ENCODE measurements at places on chromosomes 5 and 9.

DNA sequence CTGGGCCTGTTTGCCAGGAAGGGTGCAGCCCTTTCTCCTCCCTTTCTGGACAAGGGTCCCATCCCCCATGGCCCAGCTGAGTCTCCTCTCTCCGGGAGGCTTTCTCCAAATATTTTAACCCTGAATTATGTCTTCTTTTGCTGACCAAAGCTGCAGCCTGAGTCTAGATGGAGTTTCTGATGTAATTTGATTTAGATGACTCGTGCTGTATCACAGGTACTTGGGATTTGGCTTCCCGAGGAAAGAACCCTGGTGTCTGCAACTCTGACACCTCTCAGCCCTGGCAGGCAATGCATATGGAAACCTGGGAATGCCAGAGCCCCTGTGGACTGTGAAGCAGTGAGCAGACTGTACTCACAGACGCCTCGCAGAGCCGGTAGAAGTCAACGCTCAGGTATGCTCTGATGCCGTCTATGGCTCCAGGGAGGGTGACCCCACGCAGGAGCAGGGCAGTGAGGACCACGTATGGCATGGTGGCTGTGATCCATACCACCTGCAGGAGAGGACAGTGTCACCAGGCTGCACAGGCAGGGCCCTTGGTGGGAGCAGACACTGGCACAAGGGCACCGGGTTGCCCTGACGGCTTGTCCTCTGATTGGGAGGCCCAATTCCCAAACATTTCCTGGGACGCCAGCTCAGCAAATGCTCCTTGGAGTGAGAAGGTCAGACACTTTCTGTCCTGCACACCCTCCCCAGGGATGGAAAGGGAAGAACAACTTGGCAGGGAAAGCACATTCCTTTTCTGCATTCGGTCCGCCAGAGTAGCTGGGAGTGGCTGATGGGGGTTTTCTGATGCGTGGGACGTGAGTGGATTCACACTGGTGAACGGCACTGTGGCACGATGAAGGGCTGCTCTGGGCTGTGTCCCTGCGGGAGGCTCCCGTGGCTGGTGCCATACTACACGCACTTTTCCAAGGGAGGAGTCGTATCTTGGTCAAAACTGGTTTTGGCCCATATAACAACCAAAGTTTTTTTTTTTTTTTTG is 24.7 kb downstream of the SLC6A3 start:
- H3K36me3 ChIP-seq: no peaks in the 10 kb centered on the region
- H3K4me1 ChIP-seq: no peaks in the 10 kb centered on the region
- H3K4me3 ChIP-seq: no peak overlapping the region
- no peak overlapping the region for H3K27ac ChIP-seq
- peaks cover 26% of the 10 kb centered on the region for H3K27me3 ChIP-seq

- H3K4me3 ChIP-seq: no peak overlapping the region
- H3K4me1 ChIP-seq: no peaks in the 10 kb centered on the region
- no peaks in the 10 kb centered on the region for H3K27me3 ChIP-seq
- DNase-seq: no peak
Observed at GRCh38 chr9:119998614-119999013, 581.4 kb downstream of the CDK5RAP2 start.

- no peak for DNase-seq
- H3K27me3 ChIP-seq: no peaks in the 10 kb centered on the region
- peak overlapping the region; percentile 47 for H3K27ac ChIP-seq
- peaks cover 33% of the 10 kb centered on the region for H3K4me1 ChIP-seq
Observed at GRCh38 chr5:32272746-32273145, 40.0 kb downstream of the MTMR12 start.

GRCh38 chr9:114416906-114417305 is 29.1 kb upstream of the AKNA start:
- H3K4me1 ChIP-seq: peaks cover 31% of the 10 kb centered on the region
- peaks cover 7% of the 10 kb centered on the region for H3K36me3 ChIP-seq
- H3K27me3 ChIP-seq: no peaks in the 10 kb centered on the region
- no peak overlapping the region for H3K4me3 ChIP-seq

- H3K4me3 ChIP-seq: no peak overlapping the region
- no peak overlapping the region for H3K27ac ChIP-seq
- no peaks in the 10 kb centered on the region for H3K36me3 ChIP-seq
- H3K4me1 ChIP-seq: no peaks in the 10 kb centered on the region
- H3K27me3 ChIP-seq: no peaks in the 10 kb centered on the region
Observed at GRCh38 chr5:153096381-153096780, 394.1 kb upstream of the GRIA1 start.

DNA sequence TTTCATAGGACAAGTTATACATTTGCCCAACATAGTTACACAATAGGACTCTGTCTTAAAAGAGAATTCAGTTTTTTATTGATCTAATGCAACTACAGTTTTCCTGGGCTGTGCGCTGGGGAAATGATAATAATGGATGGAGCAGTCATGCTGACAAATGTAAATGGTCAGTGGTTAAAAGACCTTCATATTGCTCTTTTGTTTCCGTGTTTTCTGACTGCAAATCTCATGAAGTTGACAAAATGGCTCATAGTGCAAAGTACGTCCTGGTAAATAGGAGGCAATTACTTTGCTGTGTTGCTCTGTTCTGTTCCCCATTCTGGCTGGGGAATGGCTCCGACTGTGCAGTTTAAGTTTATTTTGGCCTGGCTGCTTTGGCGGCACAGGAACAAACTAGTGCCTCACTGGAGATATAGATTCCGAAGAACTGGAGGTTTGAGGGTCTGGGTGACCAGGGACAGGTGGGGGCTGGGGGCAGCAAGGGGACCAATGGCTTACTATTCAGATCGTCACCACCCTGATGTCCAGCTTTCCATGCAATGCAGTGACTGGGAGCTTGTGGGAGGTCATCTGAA is 54.3 kb downstream of the PTTG1 start:
- no peak for DNase-seq
- no peaks in the 10 kb centered on the region for H3K27me3 ChIP-seq
- no peaks in the 10 kb centered on the region for H3K36me3 ChIP-seq
- H3K4me1 ChIP-seq: peaks cover 14% of the 10 kb centered on the region

DNA sequence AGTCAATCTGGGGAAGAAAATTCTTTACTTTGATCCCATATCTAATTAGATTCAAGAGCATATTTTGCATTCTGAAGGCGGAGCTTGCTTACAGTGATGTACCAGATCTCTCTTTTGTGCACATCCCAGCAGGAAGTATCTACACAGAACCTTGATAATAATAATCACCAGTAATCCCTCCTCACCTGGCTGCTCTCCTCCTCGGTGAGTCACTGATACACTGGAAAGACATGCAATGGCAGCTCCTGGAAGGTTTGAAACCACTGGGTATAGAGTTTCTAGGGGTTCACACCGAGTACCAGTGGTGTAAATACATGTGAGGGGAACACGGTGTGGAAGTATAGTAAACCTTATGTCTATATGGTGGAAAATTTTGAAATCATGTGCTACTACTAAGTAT is 205.5 kb upstream of the TARS1 start:
- no peaks in the 10 kb centered on the region for H3K36me3 ChIP-seq
- DNase-seq: no peak
- H3K4me3 ChIP-seq: no peak overlapping the region
- H3K27me3 ChIP-seq: no peaks in the 10 kb centered on the region
- H3K27ac ChIP-seq: no peak overlapping the region

- H3K27me3 ChIP-seq: peaks cover 15% of the 10 kb centered on the region
- no peaks in the 10 kb centered on the region for H3K36me3 ChIP-seq
Observed at GRCh38 chr5:6517510-6517909, 68.9 kb downstream of the UBE2QL1 start.

DNA sequence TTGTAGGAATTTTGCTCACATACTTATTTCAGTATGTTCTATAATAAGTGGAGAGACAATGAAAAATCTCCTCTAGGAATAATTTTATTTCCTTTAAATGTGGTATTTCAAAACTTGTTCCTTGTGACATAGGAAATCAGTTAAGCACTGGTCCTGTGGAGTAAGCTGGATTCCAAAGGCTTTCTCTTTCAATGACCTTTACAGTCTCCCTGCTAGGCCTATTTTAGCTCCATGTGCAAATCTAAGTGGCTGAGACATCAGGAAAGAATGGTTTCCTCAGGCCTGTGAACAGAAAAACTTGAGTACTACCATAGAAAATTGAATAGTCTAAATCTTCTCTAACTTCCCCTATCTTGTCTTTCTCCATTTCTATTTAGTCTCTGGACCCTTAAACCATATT is 514.2 kb upstream of the TLE4 start:
- H3K27ac ChIP-seq: no peak overlapping the region
- peaks cover 15% of the 10 kb centered on the region for H3K4me1 ChIP-seq
- no peak overlapping the region for H3K4me3 ChIP-seq
- no peak for DNase-seq

- no peak overlapping the region for H3K27ac ChIP-seq
- H3K4me1 ChIP-seq: peaks cover 4% of the 10 kb centered on the region
- no peak for DNase-seq
- H3K27me3 ChIP-seq: no peaks in the 10 kb centered on the region
Observed at GRCh38 chr5:8997542-8998070, 548.3 kb downstream of the SEMA5A start.

DNA sequence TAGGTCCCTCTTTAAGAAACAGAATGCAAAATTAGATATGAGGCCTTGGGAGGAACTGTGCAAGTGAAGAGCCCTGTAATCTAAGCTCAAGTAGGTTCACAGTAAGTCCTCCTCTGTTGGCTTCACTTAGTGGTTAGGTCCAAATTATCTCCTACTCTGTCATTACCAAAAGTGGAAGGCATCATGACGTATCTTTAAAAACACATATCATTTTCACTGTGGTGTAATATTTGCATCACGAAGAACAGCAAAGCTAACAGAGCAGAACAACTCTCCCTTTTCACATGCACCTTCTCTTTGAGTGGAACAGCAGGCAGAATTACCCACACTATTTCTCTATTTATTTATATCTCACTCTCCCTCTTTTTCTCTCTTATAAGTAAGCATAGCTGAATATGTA is 240.5 kb upstream of the CCNH start:
- no peaks in the 10 kb centered on the region for H3K27me3 ChIP-seq
- DNase-seq: no peak
- H3K4me1 ChIP-seq: no peaks in the 10 kb centered on the region
- no peak overlapping the region for H3K27ac ChIP-seq

- peaks cover 33% of the 10 kb centered on the region for H3K4me1 ChIP-seq
- DNase-seq: no peak
- H3K36me3 ChIP-seq: no peaks in the 10 kb centered on the region
- peak overlapping the region; percentile 86 for H3K4me3 ChIP-seq
Observed at GRCh38 chr9:126625329-126626126, 11.8 kb downstream of the LMX1B start.

- DNase-seq: no peak
- H3K27ac ChIP-seq: no peak overlapping the region
- no peaks in the 10 kb centered on the region for H3K4me1 ChIP-seq
- H3K27me3 ChIP-seq: no peaks in the 10 kb centered on the region
- no peak overlapping the region for H3K4me3 ChIP-seq
- peaks cover 19% of the 10 kb centered on the region for H3K36me3 ChIP-seq
Observed at GRCh38 chr5:134769206-134769605, 10.6 kb downstream of the DDX46 start.

DNA sequence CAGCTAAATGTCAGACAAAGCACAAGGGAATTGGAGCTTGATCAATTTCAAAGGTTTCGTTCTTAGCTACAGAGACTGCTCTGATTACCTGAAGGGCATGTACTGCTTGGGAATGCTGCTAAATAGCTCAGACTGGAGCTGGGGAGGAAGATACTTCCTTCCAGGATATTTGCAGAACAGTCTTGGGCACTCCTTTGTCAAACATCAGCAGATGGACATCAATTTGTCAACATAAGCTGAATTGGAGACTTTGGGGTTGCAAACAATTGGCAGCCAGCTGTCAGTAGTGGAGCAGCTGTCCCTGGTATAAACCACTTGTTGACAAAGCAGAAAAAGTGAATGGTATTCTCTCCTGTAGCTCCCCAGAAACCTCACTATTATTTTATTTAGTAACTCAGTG is 182.0 kb downstream of the CCDC192 start:
- no peak overlapping the region for H3K27ac ChIP-seq
- H3K4me3 ChIP-seq: no peak overlapping the region
- no peak for DNase-seq
- peaks cover 5% of the 10 kb centered on the region for H3K4me1 ChIP-seq
- no peaks in the 10 kb centered on the region for H3K27me3 ChIP-seq
- H3K36me3 ChIP-seq: no peaks in the 10 kb centered on the region

DNA sequence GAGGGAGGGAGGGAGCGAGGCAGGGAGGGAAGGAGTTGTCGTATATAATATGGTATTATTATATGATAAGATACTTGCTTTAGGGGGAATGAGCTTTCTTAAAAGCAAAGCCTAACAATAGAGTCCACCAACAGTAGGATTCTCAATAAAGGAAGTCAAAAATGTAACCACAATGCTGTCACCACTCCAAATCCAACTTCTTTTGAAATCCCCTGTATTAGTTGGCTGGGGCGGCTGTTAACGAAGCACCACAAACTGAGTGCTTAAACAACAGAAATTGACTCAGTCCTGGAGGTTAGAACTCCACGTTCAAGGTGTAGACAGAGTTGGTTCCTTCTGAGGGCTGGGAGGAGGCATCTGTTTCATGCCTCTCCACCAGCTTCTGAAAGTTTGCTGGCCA is 23.1 kb downstream of the GAS1 start:
- H3K4me3 ChIP-seq: no peak overlapping the region
- H3K4me1 ChIP-seq: peaks cover 35% of the 10 kb centered on the region
- peaks cover 14% of the 10 kb centered on the region for H3K27me3 ChIP-seq
- no peak for DNase-seq
- H3K36me3 ChIP-seq: no peaks in the 10 kb centered on the region

DNA sequence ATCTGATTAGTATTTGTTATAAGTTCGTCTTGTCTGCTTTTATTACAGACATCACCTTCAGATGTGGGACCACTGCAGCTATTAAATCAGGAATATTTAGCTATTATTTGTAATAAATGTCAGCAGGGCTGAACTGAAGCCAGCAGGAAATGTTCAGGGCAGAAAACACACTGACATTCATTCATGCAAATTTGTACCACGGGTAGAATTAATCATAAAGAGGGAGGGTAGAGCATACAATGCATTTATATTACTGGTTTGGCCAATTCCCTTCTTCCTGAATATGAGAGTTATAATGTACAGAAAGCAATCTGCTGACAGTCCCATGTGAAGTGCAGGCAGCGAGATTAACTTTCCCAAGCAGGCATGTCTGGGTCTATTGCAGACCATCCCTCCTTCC is 117.3 kb upstream of the NUDT12 start:
- H3K27me3 ChIP-seq: no peaks in the 10 kb centered on the region
- H3K4me3 ChIP-seq: no peak overlapping the region
- DNase-seq: no peak
- no peak overlapping the region for H3K27ac ChIP-seq

GRCh38 chr9:95344735-95345325 is 27.3 kb upstream of the FANCC start:
- no peak overlapping the region for H3K4me3 ChIP-seq
- no peaks in the 10 kb centered on the region for H3K4me1 ChIP-seq
- peaks cover 4% of the 10 kb centered on the region for H3K36me3 ChIP-seq

DNA sequence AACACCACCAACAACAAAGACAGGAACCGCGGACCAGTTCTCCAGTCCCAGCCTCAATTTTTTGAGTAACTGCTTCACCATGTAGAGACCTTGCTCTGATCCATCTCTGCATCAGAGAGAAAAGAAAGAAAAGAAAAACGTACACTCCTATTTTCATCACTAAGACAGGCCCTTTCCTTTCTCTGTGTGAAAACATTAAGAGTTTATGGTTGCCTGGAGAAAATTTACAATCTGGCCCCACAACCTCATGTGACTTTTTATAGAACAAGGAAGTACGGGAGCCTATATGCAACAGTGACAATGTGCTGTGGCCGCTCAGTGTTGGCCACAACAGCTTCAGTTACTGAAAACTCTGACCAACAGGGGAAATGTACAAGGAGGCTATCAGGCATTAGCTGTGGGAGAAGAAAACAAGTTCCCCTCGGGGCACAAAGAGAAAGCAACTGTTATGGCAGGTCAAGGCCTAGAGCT is 272.9 kb upstream of the PTGER4 start:
- H3K36me3 ChIP-seq: no peaks in the 10 kb centered on the region
- no peak for DNase-seq
- peaks cover 8% of the 10 kb centered on the region for H3K4me1 ChIP-seq
- no peak overlapping the region for H3K4me3 ChIP-seq
- H3K27me3 ChIP-seq: peaks cover 26% of the 10 kb centered on the region
- H3K27ac ChIP-seq: no peak overlapping the region
